ENCODE measurements at places on chromosomes 13 and 19.

- no peak for ATAC-seq
Observed at GRCh38 chr19:35618857-35619256, 6.3 kb downstream of the HAUS5 start.

DNA sequence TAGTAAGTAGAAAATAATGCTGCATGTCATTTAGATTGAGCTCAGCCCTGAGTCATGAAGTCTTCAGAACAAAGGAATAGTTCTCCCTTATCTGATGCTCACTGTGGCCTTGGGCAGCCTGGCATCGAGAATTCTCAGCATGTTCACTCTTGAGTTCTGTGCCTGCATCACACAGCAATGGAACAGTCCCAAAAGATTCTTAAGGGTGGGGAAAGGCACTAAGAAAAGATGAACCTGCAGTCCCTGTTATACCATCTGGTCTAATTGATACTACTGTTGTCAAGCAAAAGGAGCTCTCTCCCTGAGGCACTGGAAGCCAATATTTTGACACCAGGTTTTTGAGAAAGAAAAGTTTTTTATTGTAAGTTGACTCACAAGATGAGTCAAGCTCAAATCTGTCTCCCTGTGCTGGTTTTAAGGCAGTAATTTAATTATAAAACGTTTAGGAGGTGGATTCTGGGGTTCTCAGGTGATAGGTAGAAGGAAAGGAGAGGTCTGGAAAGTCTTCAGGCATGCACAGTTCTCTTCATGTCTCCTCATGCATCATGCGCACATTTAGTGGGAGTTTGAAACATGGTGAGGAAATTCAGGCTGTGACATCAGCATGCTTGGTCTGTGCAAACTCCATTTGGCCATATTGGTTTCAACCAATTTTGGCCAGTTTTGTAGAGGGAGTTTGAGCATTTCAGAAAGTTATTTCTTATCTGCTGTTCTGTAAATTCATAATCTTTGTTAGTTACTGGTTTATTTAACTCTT is 38.1 kb upstream of the ZNF766 start:
- peak; percentile 19 for ATAC-seq

GRCh38 chr13:97432232-97432916 is 1.6 kb upstream of the RAP2A start:
- ATAC-seq, result no peak

DNA sequence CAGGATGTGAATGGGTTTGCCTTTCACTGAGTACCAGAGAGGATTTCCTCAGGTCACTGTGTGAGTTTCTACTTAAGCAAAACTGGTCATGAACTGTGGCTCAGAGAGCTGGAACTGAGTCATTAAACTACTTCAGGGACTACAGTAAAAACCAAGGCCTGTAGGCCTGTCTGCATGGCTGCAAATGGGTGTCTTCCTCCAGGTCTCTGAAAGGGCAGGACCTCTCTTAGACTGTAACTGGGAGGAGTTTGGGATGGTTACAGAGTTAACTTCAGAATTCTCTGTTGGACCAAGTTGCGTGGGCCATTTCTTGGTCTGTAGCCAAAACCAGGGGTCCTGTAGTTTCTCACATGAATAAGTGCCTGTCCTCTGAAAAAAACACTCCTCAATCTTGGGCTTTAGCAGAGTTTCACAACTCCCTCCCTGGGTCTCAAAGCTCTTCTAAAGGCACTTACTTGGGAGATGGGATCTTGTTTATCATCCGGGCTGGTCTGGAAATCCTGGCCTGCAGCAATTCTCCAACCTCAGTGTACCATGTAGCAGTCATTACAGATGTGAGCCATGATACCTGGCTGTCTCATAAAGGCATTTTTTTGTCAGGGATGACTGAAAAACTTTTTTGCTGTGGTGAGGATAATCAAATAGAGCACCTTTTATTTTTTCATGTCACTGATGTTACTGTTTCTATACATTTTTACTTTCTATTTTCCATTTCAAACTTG is 19.7 kb downstream of the ZNF714 start:
- no peak for ATAC-seq

DNA sequence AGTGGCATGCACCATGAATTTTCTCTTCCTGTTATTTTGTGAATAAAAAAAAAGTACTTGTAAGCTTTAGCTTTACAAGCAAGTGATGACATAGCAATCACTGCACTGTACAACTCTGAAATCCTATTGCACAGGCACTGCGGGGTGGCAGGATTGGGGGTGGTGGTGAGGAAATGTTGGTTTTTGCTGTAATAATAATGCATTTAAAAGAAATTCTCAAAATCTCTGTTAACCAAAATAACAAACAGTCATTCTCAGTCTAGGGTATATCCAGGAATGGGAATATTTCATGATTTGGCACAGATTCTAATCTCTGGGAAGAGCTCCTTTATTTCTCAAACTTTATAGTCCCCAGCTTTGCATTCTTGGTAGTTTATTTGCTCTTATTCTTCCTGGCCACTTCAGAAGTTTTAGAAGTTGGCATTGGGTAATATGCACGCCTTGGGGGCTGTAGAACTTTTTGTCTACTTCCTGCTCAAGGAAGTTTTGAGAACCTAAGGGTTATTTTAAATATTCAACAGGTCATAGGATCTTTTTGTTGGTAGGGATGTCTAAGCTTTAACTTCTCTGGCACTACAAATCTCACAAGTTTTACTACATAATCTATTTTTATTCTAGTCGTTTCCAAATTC is 353.0 kb upstream of the KLF12 start:
- ATAC-seq, result no peak

DNA sequence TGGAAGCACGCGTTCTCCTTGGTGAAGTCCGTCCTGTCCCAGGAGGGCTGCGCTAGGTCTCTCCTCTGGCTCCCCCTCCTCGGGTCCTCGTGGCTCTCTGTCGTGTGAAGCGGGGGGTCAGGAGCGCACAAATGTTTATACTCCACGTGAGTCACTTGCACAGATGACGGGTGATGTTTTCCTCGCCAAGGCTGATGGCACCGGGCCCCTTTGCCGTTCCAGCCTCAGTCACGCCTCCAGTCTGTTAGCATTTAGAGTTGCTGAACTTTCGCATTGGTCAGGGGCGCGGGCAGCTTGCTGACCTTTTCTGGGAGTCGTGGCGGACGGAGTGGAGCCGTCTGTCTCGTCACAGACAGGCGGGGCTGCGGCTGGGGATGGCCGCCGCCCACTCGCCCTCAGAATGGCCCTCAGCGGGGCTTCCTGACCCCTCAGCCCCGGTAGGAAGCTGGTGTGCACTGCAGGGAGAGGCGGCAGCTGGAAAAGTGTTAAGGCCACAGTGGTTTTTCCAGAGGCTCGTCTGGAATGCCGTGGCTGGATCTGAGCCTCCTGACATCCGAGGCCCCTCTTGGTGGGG is 13.7 kb downstream of the KLHL26 start:
- ATAC-seq, result peak; percentile 4

- no peak for ATAC-seq
Observed at GRCh38 chr13:101230271-101230890, 185.9 kb downstream of the NALCN start.

GRCh38 chr13:41563341-41563983 is 106.1 kb downstream of the RGCC start:
- ATAC-seq, result no peak

DNA sequence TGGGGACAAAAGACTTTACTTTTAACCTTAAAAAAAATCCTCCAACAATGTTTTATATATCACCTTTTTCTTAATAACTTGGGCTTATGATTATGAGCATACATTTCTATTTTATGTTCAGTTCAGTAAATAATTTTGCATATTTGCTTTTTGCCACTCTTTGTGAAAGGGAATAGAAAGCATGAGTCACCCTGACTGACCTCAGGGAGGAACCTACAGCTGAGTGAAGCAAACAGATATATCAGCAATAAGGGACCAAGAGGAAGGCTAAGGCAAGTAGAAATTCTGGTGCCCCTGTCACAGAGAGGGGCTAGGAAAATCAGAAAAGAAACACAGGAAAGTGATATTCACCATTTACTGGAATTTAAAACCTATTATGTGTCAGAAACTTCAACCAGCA is 37.2 kb upstream of the SOHLH2 start:
- no peak for ATAC-seq

DNA sequence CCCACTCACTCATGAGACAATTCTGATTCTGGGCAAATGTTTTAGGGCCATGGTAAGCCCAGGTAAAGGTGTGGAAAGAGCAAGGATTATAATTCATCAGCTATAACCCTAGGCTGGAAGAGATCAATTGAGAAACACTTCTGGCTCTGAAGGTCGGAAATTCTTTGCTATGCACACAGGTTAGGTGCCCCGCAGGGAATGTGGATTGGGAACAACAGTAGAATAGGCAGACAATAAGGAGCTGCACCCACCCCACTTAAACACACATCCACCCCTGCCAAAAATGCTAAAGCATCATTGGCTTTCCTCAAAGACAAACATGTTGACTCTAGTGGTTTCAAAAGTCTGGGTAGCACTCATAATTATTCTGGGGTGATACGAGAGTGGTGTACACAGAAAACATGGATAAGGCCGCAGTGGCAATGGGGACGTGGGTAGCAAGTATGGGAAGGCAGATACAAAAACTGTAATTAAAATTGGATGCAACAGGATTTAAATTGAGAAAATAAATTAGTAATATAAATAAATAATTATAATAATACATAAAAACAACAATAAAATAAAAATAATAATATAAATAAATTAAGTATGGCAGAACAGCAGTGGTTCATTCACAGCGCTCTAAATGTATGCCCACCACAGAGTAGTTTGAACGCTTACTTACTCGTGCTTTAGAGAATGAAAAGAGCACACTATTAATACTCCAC is 8.6 kb downstream of the EFNB2 start:
- no peak for ATAC-seq

DNA sequence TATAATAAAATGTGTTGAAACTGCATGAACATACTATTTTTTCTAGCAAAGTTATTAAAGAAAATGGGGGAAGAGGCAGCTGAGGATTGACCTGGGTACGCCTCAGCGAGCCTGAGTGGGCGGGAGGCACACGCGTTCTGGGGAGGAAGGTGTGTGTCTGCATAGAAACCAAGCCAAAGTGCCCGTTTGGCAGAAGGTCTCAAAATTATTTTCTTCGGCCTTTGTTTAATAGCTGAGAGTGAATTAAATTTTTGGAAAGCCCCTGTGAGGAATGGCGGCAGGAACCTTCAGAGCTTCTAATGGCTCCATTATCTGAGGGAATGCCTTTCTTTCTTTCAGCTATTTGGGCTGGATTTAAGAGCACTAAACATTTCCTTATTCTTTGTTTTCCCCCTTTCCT is 5.2 kb downstream of the ZIC2 start:
- no peak for ATAC-seq

DNA sequence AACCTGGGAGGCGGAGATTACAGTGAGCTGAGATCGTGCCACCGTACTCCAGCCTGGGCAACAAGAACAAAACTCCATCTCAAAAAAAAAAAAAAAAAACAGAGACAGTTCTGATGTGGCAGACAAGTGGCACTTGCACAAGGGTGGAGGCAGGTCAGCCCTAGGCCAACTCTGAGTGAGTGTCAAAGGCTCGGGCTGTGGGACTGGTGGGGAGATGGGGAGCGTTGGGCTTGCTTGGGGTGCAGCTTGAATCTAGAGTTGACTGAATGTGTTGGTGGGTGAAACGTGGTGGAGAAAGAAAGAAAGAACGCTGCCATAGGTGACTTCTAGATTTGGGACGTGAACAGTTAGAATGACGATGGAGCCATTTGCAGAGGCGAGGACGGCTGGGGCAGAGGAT is 121.3 kb upstream of the SPACA7 start:
- ATAC-seq, result no peak

DNA sequence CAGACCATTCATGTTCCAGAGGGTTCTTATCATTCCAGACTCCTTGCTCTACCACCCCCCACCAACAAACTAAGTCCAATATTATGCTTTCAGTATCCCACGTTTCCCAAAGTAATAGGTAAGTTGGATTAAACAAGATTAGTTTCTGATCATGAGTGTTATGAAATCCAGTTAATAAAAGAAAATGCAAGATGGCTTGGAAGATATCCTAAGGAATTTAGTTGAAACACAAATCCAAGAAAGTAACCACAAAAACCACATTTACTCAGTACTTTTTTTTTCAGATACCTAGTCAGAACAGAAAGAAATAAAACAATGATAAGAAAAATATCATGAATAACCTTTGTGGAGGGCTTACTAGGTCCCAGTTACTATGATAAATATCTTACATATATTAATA is 119.4 kb upstream of the MIR17HG start:
- no peak for ATAC-seq

DNA sequence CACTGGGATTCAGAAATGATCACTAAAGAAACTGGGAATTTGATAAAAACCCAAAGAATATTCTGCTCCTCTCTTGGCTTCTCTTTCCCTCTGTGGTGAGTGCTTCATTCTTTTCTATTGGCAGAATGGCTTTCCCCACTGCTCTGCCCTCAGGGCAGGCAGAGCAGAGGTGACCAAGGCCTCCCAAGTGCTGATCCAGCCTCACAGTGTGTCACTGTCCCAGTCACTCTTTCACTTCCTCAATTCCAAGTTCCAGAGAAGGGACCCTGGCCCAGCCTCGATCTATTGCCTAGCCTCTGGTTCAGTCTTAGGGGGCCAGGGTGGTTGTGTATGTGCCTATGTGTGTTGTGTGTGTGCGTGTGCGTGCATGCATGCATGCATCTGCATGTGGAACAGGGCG is 180.6 kb upstream of the TMTC4 start:
- ATAC-seq, result no peak

DNA sequence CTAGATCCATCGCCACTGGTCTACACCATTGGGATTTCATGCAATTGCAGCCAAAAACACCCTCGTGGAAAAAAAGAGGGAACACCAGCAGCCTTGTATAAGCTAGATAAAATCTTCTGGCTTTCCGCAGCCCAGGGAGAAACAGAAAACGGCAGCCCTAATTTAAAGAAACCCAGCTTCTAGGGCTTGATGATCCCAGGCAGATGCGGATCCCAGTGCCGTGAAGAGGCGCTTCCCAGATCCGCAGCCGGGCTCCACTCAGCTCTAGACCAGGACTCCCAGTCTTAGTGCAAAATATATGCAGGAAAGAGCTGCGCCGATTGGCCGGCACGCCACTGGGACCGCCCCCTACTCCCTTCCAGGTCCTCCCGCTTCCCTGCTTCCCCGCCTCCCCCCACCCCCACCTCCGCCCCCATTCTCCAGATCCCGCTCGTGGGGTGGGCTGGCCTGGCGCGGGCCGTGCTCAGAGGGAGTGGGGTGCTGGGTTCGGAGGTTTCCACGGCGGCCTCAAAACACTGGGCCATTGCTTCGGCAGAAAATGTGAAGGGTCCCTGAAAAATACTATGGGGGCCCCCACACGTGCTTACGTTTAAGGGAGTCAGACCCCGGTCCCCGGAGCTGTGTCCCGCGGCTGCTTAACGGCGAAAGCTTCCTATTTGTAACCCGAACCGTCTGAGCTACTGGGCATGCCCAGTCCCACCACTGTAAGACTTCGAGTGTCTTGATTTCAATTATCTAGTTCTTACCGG is 63.1 kb downstream of the SERP2 start:
- ATAC-seq, result peak; percentile 84

- ATAC-seq, result no peak
Observed at GRCh38 chr19:21699197-21699596, 68.2 kb downstream of the ZNF100 start.

GRCh38 chr19:5138606-5139582 is 170.0 kb downstream of the KDM4B start:
- ATAC-seq, result peak; percentile 8

All from esophagus mucosa (tissue), 1 donor.